NCI-H510A treated with DMSO at 0.1 percent for 48 hours (cell line): ENCODE measurements at places on chromosomes 7 and 10.
A peak's percentile ranks its signal among the peaks of the same experiment; 100 is the strongest.

DNA sequence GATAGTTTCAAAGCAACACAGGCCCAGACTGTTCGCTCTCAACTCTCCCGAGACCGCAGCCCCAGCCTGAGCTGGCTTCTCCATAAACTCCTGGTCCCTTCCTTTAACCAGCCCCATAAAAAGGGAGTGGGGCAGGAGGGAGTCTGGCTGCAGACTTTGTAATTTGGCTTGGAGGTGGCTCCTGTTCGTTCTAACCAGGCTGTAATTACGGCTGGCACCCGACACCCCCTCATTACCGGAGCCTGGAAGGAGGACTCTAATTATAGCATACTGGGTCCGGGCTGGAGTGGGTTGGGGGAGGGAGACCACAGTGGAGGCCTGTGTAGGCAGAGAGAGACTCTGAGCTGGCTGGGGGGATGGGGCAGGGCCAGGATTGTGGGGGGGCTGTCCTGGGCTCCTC is 49.7 kb downstream of the UNC5B start:
- DNase-seq = no peak

DNA sequence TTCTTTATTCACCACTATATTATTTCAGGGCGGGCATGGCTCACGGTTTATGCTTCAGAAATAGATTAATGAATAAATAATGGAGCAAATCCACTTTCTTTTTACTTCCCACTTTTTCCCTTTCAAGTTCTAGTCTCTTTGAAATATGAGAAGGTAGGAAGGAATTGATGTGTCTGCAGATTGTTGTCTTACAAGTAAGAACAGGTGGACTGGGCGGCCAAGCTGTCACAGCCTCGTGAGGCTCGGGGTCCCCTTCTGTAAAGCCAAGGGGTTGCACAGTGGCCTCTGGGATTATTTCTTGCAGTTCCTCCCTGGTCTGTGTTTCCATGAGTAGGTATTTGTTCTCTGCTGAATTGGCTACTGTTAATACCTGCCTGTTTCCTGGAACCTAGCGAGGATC is 11.2 kb downstream of the VWA2 start:
- peak; percentile 34 for DNase-seq

- DNase-seq = no peak
These were observed 2.1 kb downstream of the ADD3 start for GRCh38 chr10:110009736-110010475.

- DNase-seq = no peak
These were observed 28.2 kb upstream of the ADCYAP1R1 start for GRCh38 chr7:31023877-31024276.

DNA sequence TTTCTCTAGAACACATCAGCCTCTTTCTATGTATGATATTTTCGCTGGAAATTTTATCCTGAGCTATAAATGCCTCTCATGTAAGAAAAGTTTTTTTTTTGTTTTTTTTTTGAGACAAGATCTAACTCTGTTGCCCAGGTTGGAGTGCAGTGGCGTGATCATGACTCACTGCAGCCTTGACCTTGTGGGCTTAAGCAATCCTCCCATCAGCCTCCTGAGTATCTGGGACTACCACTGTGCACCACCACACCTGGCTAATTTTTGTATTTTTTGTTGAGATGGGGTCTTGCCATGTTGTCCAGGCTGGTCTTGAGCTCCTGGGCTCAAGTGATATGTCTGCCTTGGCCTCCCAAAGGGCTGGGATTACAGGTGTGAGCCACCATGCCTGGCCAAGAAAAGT is 80.4 kb downstream of the ADK start:
- no peak for DNase-seq

- DNase-seq = peak; percentile 92
These were observed 36.8 kb downstream of the MYOF start for GRCh38 chr10:93445097-93445960.
